ENCODE measurements at places on chromosomes 13 and 19.

DNA sequence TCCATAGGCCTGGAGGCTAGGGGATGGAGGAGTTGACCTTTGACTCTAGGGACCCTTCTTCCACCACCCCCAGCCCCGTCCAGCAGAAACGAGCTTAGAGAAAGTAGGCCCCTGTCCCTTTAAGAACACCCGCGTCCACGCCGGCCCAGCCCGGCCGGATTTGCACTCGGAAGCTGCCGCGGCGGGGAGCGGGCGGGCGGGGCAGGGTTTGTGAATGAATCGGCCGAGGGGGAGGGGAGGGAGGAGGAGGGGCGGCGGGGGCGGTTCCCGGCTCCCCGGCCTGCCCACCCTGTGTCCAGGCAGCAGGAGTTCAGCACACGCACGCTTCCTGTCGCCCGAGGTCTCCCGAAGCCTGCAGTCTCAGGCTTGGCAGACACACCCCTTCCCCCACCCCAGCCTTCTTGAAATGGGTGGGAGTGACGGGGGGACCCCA is 1.5 kb downstream of the UNC13A start:
- no peak for DNase-seq

DNA sequence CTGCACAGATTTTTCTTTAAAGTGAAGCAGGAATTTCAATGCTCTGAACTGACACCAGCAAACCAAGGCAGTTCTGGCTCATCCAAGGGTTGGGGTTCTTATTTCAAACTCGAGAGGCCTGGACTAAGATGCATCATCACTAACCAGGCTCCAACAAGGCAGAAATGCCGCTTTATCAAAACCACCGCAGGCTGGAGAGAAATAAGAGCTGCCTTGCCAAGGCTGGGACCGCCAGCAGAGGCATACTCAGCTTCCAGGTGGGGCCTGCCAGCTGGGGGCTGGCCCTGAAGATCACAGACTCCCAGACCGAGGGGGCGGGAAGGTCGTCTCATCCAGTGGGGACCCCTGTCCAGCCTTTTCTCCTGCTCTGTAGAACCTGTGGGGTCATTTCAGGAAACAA is 37.4 kb upstream of the GAS6 start:
- DNase-seq, result no peak

- DNase-seq, result no peak
These were observed 28.6 kb upstream of the SLC15A1 start for GRCh38 chr13:98781045-98781444.

- no peak for DNase-seq
These were observed 32.9 kb upstream of the SLC7A9 start for GRCh38 chr19:32902448-32902847.

DNA sequence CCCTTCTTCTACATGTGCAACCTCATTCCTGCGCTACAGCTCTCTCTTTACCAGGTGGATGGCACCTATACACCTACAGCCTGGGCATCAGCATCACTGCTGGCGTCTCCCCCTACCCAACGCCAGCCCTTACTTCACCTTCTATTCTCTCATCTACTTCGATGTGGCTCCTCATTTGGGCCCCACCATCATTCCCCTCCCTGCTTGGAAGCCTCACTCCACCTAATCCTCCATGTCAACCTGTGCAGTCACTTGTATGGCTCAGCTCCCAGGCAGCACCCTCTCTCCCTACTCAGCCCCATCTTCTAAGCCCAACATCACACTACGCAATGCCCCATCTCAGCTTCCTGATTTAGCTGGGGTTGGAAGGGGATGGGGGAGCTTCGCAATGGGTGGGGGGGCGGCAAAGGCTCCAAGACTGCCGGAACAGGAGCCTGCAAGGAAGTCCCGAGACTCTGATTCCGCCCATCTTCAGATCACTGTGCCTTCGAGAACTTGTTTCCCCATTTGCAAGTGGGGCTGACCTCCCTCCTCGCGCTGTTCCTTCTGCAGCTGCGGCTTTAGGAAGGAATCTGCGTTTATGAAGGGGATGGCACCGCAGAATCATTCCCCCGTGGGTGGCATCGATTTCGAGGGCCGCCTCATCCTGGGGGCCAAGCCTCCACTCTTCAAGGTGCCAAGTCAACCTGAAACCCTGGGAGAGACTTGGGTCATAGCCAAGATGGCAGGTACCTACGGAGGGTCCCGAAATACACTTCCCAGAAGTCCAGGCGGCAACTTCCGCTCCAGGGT is 913 bp downstream of the MZF1 start:
- no peak for DNase-seq

DNA sequence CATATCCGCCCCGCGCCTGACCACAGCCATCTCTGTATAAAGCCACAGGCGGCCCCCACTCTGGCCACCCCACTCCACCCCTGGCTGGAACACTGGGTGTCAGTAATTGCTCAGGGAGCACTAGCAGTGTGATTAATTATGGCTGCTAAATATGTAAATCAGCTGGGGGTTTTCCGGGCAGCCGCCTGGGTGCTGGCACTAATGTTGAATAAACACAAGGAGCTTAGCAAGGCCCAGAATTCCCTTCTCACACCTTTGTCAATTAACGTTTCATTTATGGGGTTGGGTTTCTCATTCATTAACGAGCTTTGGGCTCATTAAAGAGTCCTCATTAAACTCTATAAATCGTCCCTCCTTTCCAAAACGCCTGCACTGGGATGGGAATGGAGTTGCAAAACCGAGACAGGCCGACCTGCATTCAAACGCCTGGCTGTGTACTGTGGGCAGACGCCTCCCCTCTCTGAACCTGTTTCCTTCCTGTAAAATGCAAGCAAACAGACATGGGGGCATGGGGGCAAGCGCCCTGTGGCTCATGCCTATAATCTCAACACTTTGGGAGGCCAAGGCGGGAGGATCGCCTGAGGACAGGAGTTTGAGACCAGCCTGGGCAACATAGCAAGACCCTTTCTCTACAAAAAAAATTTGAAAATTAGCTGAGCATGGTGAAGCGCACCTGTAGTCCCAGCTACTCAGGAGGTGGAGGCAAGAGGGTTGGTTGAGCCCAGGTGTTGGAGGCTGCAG is 17.7 kb upstream of the OLFM2 start:
- no peak for DNase-seq

GRCh38 chr19:23541991-23542390 is 145.0 kb downstream of the ZNF675 start:
- no peak for DNase-seq

- no peak for DNase-seq
These were observed 285.4 kb downstream of the ATP8A2 start for GRCh38 chr13:25657157-25657556.

- no peak for DNase-seq
These were observed 178.0 kb downstream of the KCTD12 start for GRCh38 chr13:76708138-76708688.

DNA sequence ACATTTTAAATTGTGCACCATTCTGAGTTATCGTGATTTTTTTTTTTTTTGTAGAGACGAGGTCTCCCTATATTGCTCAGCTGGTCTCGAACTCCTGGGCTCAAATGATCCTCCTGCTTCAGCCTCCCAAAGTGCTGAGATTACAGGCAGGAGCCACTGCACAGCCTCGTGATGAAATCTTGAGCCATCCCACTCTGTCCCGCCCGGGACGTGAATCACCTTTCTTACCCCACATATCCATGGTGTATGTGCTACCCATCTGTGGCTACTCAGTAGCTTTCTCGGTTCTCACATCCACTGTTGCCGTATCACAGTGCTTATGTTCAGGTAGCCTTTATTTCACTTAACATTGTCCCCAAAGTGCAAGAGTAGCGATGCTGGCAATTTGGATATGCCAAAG is 26.5 kb downstream of the PAK4 start:
- peak; percentile 30 for DNase-seq

GRCh38 chr19:36574741-36575140 is 1.6 kb upstream of the ZNF529 start:
- no peak for DNase-seq

GRCh38 chr13:22077205-22077683 is 406.4 kb downstream of the FGF9 start:
- no peak for DNase-seq

DNA sequence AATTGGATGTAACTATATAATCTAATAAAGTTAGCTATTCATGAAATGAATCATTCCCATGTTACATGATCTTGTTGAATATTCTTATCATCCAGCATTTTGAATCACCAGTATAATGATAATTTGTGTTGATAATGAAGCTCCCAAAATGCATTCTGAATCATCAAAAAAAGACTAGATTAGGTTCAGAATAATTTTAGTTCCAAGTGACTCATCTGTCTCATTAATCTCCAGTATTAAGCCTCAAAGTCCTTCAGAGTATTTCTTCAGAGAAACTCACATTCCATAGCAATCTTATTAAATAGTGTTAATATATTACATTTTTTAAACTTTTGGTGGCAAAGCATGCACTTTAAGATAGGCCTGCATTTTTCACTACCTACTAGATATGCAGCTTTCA is 207.5 kb downstream of the SLITRK5 start:
- DNase-seq, result no peak

GRCh38 chr13:63041640-63042414 is 1626.2 kb upstream of the PCDH20 start:
- DNase-seq, result peak; percentile 13

- DNase-seq, result no peak
These were observed 86.7 kb upstream of the GPR12 start for GRCh38 chr13:26847281-26847680.
